Stimulated activated CD4-positive, alpha-beta T cell treated with anti-CD3 and anti-CD28 coated beads, TNF-alpha, amount 100 ng/mL, for 1 hour (primary cell): ENCODE measurements at places on chromosomes 7 and 10.

- no peak for DNase-seq
These were observed 173.9 kb upstream of the CDK1 start for GRCh38 chr10:60604342-60604741.

- no peak for DNase-seq
These were observed 22.4 kb upstream of the CUL1 start for GRCh38 chr7:148676291-148676690.

- no peak for DNase-seq
These were observed 129.0 kb upstream of the C7orf33 start for GRCh38 chr7:148461392-148462179.

DNA sequence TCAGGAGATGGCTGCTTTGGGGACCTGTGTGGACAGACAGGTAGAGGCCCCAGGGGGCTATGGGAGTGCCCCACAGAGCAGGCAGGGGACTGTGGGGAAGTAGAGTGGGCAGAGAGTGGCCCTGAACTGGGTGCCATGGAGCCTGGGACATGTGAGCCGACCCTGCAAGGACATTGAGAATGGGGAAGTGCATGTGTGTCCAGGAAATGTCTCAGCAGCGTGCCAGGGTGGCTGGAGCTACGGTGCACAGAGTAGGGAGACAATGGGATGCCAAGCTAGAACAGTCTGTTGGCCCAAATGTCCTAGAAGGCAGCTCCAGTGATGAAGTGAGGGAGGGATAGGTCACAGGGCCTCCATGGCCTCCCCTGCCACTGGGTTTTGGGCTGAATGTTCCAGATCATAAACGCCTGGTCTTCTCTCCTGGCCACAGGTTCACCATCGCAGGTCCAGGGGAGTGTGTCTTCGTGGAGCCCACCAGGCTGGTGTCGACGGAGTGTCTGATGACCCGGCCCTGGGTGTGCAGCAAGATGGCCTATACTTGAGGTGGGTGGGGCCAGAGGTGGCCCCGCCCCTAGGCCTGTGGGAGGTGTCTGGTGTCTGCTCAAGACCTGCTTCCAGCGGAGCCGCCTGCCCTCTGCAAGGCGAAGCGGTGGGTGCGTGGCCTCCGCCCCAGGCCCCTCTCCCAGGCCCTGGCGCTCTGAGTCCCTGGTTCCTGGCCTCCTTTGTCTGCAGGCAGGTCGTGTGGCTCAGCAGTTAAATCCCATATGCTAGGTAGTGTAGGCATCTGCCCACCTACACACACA, 20.5 kb downstream of the CLEC2L start:
- no peak for DNase-seq

DNA sequence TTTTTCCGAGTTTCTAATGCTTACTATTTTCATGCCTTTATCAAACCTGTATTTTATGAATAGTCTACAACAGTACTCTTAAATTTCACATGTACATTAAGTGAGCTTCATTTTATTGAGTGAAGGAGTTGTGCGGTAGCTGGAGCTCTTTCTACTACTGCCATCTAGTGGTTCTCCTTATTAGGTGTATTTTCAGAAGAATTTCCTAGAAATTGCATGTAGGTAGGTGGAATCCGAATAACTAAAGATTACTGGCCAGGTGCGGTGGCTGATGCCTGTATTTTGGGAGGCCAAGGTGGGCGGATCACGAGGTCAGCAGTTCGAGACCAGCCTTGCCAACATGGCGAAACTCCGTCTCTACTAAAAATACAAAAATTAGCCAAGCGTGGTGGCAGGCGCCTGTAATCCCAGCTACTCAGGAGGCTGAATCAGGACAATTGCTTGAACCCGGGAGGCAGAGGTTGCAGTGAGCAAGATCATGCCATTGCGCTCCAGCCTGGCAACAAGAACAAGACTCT, 38.3 kb downstream of the LRRC72 start:
- DNase-seq, result no peak

DNA sequence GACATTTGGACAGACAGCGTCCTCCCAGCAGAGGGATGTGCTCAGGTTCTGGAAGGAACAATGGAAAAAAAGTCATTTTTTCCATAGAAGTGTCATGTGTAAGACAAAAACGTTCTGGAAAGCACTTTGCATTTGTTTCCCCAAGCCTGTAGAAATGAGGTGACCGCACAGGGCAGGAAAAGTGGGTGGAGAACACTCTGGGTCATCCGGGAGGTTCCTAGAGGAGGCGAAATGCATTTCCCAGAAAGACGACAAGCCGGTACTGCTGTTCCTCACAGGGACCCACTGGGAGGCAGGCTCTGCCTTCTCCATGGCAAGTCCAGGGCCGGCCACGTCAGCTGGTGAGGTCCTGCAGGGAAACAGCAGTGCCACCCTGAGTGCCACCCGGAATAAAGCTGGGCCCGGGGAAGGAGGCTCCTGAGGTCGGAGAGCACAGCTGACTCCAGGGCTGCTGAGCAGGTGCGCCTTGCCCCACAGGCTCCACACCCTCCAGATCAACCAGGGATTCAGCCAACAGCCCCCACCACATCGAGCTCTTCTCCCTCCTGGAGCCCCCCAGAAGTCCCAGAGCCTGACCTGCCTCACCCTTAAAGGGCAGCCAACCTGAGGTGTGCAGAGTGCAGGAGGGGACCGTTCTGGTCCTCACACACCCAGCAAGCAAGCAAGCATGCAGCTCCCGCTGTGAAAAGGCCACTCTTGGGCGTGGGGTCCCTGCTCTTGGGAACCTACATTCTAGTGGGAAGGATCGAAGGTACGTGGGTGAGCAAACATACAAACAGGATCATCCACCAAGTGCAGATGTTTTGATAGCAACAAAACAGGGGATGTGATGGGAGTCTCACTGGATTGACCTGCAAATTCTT, 28.8 kb upstream of the INPP5A start:
- no peak for DNase-seq

GRCh38 chr7:94357076-94357475, 37.6 kb upstream of the COL1A2 start:
- DNase-seq, result no peak

DNA sequence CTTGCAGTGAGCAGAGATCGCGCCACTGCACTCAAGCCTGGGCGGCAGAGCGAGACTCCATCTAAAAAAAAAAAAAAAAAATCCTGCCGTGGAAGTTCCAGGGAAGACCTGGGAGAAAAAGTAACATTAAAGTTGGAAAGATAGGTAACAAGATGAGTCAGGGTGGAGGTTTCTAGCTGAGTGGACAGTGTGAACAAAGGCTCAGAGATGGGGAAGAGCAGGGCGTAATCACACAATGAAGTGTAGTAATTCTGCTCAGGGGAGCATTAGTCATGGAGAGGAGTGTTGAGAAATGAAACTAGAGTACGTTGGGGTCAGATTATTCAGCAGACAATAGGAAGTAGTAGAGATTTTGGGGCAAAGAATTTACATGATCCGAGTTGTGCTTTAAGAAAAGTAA, 21.6 kb upstream of the WASL start:
- DNase-seq, result no peak

DNA sequence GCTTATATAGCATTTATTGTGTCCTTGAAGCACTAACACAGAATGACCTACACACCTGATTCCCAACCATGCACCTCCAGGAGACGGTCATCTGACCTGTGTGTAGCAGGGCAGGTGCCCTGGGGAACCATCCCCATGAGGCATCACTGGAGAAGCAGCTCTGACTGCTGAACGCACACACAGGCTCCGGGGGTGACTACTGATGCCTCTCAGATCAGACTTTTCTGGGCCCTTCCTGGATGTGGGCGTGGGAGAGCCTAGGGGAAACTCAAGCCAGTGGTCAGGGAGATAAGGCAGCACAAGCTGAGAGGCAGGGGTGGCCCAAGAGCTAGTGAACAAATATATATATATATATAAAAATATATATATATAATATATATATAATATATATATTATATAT, 37.6 kb downstream of the CPXM2 start:
- no peak for DNase-seq

DNA sequence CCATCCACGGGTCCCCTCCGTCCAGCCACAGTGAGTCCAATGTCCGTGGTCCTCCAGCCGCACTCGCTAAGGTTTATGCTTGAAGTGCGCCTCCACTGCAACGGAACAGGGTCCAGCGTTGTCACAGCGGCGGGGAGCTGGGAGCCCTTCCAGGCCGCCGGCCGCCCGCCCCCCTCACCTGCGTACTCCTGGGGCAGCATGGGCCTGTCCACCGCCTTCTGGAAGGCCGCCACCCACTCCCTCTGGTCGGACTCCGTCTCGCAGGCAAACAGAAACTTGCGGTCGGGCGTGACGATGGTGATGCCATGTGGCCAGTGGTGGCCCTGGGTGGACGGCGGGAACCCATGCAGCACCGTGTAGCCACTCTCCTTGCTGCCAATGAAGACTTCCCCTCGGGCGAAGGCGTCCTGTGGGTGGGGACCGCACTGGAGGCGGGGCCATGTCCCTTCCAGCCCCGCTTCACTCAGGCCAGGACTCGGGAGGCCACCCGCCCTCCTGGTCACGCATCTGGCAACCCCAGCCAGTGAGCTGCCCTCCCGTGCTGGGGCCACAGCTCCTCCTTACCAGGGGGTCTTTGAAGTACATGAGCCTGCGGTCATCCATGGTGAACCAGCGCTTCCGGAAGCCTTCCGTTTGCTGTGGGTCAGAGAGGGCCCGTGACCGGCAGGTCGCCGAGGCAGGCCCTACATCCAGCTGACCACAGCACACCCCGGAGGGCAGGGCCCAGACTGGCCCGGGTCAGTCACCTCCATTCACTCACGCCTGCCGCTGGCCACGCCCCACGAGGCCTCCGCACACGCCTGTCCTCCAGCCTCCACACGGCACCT, 22.7 kb downstream of the GET4 start:
- DNase-seq, result no peak

DNA sequence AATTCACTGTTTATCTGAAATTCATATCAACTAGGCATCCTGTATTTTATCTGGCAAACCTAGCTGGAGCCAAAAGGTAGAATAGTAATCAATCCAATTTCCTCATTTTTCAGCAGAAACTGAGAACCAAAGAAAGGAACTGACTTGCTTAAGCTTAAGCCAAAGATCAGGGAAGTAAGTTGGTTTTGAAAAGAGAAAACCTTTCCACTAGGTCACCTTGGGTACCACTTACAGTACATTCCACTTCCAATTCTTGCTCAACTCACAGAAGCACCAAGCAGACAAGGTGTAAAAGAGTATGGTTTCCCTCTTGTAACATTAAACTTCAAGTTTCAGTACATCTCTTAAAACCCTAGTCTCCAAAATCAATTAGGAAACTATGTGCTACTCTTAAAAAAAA, 79.6 kb downstream of the ZFAND4 start:
- DNase-seq, result no peak

GRCh38 chr7:617614-618538, 98.2 kb upstream of the PDGFA start:
- DNase-seq, result no peak

DNA sequence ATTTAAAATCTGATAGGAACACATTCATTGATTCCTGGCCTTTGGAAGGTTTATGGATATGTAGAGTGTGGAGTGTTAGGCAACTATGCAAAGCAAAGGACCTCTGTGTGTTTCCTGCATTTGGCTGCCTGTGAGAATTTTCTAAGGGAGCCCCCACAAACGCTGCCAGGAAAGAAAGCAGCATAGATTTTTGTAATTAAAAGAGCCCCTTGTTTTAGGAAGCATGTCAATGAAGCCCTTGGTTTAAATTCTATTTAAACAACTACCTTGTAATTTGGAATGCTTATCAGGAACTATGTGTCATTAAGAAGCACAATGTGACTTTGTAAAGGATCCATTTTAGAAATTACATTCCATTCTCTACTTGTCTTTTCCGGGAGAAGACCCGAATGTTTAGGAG, 742.5 kb downstream of the NXPH1 start:
- no peak for DNase-seq

- no peak for DNase-seq
These were observed 211.4 kb upstream of the KLF14 start for GRCh38 chr7:130945411-130945811.

DNA sequence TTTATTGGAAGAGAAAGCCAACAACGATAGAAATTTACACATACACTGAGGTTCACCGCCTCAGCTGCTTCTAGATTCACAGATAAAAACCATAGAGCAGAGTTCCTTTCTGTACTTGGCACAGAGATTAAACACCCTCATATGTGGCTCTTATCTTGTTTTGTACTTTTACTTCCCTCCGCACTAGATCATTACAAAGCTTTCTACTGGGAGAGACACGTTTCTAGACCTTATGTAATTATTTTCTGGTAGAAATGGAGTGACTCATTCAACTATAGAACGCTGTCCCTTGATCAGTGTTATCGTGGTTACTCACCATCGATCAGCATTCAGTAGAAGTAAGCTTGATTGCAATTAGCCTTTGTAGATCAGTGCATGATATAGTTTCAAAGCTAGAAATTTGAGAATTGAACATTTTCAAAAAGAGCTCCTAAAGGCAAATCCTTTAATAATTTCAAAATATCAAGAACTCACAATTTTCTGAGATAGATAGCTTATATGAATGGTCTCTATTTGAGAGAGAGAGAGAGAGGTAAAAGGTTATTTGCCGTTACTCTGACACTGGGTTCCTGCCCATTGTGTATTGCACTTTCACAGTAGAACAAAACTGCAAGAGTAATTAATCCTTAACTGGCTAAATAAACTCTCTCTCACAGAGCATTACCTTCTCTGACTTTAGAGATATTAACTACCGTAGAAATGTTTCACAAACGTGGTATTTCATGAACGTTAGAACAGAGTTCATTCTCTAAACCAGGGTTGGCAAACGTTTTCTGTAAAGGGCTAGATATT, 26.1 kb upstream of the DNAJC1 start:
- DNase-seq, result no peak

GRCh38 chr10:125720002-125720382, 483 bp downstream of the EDRF1 start:
- no peak for DNase-seq

- no peak for DNase-seq
These were observed 325.4 kb upstream of the NPVF start for GRCh38 chr7:25553580-25554291.

- DNase-seq, result no peak
These were observed 664.0 kb downstream of the XPNPEP1 start for GRCh38 chr10:109259293-109259692.

- no peak for DNase-seq
These were observed 24.9 kb downstream of the CLRN3 start for GRCh38 chr10:127867805-127868204.
